Esophagus mucosa (tissue), 1 donor: ENCODE measurements at places on chromosomes 5 and 9.

DNA sequence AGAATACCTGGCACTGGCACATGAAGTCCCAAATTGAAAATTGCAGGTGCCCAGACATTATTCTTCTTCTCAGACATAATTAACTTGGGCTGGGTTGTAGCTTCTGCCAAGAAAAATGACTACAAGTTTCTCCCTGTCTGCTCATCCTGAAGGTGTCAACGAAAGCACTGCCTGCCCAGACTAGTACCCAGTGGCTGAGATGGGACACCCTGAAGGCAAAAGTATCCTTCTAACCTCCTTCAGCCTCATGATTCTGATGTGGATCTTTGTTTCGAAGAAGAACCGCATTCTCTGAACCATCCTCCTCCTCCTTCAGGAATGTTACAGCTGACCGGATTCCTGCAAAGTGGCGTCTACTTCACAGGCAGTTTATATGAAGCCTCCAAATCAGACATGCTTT is 161.1 kb upstream of the FST start:
- peak; percentile 88 for ATAC-seq

GRCh38 chr5:21693591-21693990 is 1159.6 kb downstream of the CDH12 start:
- no peak for ATAC-seq

DNA sequence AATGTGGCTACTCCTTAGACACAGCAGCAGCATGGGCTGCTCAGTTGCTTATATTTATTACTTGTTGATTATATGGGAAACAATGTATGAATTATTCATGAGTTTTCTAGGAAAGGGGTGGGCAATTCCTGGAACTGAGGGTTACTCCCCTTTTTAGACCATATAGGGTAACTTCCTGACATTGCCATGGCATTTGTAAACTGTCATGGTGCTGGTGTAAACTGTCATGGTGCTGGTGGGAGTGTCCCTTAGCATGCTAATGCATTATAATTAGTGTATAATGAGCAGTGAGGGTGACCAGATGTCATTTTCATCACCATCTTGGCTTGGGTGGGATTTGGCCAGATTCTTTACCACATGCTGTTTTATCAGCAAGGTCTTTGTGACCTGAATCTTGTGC is 734.6 kb upstream of the PTPRD start:
- ATAC-seq = no peak

- ATAC-seq = peak; percentile 45
These were observed 13.1 kb upstream of the STXBP1 start for GRCh38 chr9:127598839-127599549.

DNA sequence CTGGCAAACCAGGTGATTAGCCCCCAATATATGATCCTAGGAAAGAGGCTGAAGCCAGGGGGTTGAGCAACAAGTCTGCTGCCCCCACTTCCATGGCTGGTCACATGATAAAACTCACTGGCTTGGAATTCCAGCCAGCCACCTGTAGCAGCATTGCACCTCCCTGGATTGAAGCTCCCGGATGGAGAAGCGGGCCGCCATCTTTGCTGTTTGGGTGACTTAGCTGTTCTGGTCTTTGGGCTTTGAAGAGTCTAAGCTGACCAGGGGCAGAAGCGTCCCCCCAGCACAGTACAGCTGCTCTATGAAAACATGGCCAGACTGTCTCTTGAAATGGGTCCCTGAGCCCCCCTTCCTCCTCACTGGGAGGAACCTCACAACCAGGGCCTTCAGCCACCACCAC is 610.2 kb downstream of the ANXA1 start:
- ATAC-seq = no peak

GRCh38 chr5:106720367-106720766 is 950.4 kb downstream of the EFNA5 start:
- ATAC-seq = no peak

DNA sequence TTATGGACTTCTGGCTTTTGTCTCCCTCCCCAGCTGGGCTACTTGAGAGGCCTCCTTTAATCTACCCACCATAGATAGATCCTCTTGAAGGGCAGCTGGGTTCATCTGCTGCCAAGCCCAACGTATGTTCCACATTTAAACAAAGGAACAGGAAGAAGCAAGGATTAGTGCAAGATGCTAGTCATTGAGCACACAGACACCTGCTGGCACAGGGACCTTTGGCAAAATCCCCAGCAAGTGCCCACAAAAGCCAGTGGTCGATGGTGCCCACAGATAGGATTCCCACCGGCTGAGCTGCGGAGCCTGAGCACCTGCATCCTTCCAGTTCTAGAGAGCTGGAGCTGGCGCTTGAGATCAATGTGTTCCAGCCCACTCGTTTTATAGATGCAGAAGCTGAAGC is 57.7 kb upstream of the SHB start:
- ATAC-seq = peak; percentile 64
